Activated T-helper 17 cell treated with anti-CD3 and anti-CD28 coated beads, Interleukin-2, amount 50 U/mL, for 72 hours (primary cell): ENCODE measurements at places on chromosomes 12 and 14. TPM values are rescaled to one million over a fixed set of nuclear protein-coding genes. Genes with fewer than 3 reads are reported as not detected.

NYNRIN gene
- not detected for total RNA-seq

DDN gene
- 1.5 TPM for total RNA-seq

ING4 gene
- total RNA-seq: 13.4 TPM

RPL10L gene
- total RNA-seq: not detected
